ENCODE measurements at places on chromosomes 16 and 17. TPM values are rescaled to one million over a fixed set of nuclear protein-coding genes. Genes with fewer than 3 reads are reported as not detected.

DNA sequence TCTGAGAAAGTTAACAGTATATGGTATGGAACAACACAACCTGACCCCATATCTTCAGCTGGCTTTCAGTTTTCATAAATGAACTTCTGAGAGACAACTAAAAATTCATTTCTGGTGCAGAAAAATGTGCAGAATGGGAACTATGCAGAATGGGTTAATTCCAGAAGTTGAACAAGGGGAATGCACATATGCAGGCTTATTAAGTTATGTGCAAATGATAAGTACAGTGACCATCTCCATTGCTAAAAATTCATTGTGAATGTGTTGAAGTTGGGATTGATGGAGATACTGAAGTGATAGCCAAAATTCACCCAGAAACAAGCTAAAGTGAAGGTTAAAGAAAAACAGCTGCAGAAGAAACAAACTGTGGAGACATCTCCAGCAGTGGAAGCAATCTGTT lies 315.8 kb downstream of the CA10 start:
- DNase-seq: no peak

DNA sequence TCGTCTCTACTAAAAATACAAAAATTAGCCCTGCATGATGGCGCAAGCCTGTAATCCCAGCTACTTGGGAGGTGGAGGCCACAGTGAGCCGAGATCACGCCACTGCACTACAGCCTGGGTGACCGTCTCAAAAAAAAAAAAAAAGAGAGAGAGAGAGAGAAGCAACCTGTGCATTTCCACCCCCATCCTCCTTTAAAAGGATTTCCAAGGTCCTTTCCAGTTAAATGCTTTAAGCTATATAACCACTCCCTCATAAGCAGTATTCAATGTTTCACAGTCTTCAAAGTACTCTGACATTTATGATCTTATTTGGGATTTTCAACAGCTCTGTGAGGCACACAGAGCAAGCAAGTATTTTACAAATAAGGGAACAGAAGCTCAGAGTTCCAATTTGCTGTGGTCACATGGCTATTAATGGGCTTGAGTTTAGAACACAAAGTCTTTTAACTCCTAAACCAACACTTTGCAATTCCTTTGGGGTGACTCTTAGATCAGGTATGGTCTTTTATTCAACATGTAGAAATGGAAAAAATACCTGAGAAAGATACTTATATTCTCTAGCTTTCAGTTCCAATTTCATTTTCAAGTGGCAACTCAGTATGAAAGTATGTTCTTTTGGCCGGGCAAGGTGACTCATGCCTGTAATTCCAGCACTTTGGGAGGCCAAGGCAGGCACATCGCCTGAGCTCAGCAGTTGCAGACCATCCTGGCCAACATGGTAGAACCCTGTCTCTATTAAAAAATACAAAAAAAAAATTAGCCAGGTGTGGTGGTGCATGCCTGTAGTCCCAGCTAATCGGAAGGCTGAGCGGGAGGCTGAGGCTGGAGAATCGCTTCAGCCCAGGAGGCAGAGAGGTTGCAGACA lies 31.3 kb downstream of the SPOP start:
- no peak for DNase-seq

Gene ENO3
- 4,089 TPM for total RNA-seq

DNA sequence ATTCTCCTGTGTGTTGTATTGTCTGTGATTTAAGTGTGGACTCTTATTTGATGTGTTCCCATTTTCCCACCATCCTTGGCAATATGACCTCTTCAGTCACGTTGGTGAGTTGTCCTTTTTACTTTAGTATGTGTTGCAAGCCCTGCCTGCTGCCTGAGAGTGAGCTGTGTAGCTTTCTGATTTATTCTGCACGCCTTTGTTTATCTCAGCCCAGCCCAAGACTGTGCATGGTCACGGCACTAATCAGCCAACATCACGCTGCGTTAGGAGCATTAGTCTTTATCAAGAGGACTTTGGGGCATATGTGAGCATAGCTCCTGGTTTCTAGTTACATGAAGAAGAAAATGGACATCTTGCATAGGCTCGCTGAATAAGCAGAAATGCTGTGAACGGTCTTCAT lies 6.0 kb downstream of the TOM1L1 start:
- DNase-seq: peak; percentile 49

- DNase-seq: no peak
Measured at GRCh38 chr16:67734731-67735201, 15.7 kb upstream of the GFOD2 start.

DNA sequence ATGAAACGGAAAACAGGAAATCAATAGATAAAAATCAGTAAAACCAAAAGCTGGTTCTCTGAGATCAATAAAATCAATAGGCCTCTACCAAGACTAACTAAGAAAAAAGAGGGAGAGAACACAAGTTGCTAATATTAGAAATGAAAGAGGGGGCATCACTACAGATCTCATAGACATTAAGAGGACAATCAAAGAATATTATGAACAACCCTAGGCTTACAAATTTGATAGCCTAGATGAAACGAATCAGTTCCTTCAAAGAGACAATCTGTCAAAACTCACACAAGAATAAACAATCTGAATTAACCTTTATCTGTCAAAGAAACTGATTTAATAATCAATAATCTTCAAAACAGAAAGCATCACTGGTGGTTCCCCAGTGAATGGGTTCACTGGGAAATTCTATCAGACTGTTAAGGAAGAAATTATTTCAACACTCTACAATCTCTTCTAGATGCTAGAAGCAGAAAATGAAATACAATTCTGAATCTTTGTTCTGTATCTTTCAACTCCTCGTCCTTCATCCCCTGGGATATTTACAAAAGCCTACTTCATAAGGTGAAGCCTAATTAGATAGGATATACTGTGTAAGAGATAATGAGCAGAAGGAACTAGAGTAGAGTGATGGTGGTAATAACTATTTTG lies 4.4 kb downstream of the ABCA9 start:
- DNase-seq: no peak

Gene PRSS36
- not detected for total RNA-seq

DNA sequence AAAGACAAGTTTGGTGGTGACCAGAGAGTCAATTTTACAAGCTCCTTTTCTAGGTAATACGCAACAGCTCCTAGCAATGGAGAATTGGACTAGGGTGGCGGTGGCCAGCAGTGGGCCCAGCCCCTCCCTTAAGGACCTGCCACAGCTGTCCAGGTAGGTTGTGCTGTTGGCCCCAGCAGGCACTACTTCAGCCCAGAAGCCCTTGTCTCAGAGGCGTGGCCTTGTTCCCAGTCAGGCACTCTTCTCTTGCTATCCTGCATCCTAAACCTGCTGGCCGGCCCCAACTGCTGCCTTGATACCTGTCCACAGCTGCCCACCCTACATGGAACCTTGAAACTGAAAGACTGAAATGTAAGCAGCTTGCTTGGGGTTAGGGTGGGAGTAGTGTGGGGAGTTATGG lies 989 bp upstream of the GALK1 start:
- DNase-seq: no peak

Gene CA5A
- total RNA-seq: not detected

Gene SLC22A31
- total RNA-seq: 0.21 TPM

DNA sequence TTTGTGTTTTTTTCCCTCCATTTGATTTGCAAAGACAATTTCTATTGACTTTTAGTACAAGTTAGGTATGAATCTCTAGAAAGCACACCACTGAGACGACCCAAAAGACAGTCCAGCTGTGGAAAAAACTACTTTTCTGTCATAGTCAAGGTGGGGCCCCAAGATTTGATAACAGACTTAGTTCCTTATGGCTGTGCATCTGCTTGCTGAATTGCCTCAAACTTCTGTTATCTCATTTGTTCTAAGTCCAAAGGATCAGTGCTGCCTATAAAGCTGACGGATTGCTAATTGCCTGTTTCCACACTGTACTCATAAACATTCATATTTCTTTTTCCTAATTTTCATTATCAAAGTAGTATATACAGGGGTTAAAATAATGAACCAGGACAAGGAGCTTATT lies 180.8 kb downstream of the SPECC1 start:
- no peak for DNase-seq

GRCh38 chr17:50972577-50972976 lies 106.4 kb upstream of the TOB1 start:
- DNase-seq: peak; percentile 45

All from tongue (tissue), 3 donors.